ENCODE measurements at places on chromosomes 6 and 20.

- no peak for ATAC-seq
Observed at GRCh38 chr6:165847407-165848085, 184.5 kb upstream of the PDE10A start.

DNA sequence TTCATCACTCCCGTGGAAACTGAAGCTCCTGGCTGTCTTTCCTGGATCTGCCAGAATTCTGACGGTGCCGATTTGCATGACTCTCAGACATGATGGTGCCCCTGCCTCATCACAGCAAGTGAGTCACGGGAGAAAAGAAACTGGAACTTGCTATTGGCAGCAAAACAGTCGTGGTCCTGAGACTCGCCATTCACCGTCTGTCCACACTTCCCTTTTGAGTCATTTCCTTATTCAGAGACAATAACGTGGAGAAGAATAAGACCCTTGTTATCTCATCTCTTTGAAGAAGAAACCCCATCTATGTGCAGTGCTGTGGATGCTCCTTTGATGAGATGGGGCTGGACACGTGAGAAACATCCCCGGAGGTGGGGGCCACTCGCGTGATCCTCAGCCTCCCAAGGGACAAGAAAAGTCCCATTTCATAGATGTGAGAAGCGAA, 4.2 kb downstream of the GPR31 start:
- ATAC-seq, result peak; percentile 34

- no peak for ATAC-seq
Observed at GRCh38 chr6:31490115-31490873, 7.7 kb upstream of the MICB start.

- no peak for ATAC-seq
Observed at GRCh38 chr20:10306440-10307358, 88.1 kb downstream of the SNAP25 start.

GRCh38 chr6:40350747-40351217, 236.4 kb downstream of the LRFN2 start:
- no peak for ATAC-seq

GRCh38 chr6:165663377-165663735, 315 bp upstream of the PDE10A start:
- no peak for ATAC-seq

- no peak for ATAC-seq
Observed at GRCh38 chr6:3534599-3534998, 77.7 kb upstream of the SLC22A23 start.

GRCh38 chr6:27494987-27495385, 22.1 kb upstream of the ZNF184 start:
- no peak for ATAC-seq

DNA sequence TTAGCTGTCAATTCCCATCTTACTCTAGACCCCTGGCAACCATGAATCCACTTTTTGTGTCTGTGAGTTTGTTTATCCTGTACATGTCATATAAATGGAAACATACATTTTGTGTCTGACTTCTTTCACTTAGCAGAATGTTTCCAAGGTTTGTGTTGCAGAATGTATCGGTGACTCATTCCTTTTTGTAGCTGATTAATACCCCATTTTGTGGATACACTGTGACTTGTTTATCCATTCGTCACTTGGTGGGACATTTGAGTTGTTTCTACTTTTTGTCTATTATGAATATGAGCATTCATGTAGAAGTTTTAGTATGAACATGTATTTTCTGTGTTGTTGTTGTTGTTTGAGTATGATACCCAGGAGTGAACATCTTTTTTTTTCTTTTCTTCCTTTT, 21.4 kb downstream of the CDYL start:
- peak; percentile 38 for ATAC-seq

DNA sequence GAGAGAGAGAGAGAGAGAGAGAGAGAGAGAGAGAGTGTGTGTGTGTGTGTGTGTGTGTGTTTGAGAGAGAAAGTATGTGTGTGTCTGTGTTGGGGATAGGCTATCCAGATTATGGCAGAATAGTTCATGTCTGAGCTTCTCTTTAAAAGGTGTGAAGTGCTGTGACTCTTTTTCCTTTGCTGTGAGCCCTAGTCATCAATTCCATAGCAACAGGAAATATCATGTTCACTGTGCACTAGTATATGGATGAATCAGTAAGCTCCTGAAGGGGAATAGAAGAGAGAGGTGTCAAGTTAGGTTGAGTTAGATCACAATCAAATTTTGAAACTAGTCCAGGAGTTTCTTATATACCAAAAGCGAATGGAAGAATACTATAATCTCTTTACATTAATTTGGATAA, 318.7 kb downstream of the RFPL4B start:
- ATAC-seq, result no peak
